ENCODE measurements at places on chromosomes 7 and 10. TPM values are rescaled to one million over a fixed set of nuclear protein-coding genes. Genes with fewer than 3 reads are reported as not detected.

Gene MYPN
- total RNA-seq = not detected

Gene ASZ1
- not detected for total RNA-seq

Gene HMX3
- total RNA-seq = not detected

Gene OGDH
- total RNA-seq = 65.3 TPM

Gene CALD1
- total RNA-seq = 219 TPM

Gene ADRA2A
- 1.9 TPM for total RNA-seq

Gene PRRT4
- total RNA-seq = 1.2 TPM

Gene SPAM1
- 0.28 TPM for total RNA-seq

Gene MCU
- total RNA-seq = 41.7 TPM

Gene STRIP2
- total RNA-seq = 1.4 TPM

Gene BTBD16
- 0.47 TPM for total RNA-seq

Gene MASTL
- total RNA-seq = 9.9 TPM

Gene BZW2
- total RNA-seq = 97.7 TPM

Gene GALNT17
- 4.3 TPM for total RNA-seq

Gene C10orf143
- total RNA-seq = 0.50 TPM

Gene PPP1R17
- total RNA-seq = not detected

Gene KLHDC10
- 25.1 TPM for total RNA-seq

GRCh38 chr10:110460111-110460809 lies 37.4 kb upstream of the DUSP5 start:
- DNase-seq = no peak

- no peak for DNase-seq
These were observed 18.2 kb downstream of the ADCY1 start for GRCh38 chr7:45592230-45592991.

DNA sequence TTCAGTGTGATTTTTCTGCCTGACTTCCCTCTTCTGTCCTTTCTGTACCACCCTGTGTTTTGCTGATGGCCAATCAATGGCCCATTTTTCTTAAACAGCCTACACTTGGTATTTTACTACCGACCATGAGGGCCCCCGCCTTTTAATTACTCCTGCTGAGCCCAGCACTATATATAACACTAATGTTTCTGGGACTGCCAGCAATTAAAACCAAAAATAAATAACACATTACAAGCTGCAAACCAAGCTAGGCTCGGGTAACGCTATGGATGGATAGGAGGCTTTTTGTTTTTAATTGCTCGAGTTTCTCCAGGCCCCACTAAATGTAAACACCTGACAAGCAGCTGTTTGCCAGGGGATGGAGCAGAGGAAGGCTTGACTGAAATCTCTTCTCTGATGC lies 915.4 kb upstream of the AUTS2 start:
- no peak for DNase-seq

DNA sequence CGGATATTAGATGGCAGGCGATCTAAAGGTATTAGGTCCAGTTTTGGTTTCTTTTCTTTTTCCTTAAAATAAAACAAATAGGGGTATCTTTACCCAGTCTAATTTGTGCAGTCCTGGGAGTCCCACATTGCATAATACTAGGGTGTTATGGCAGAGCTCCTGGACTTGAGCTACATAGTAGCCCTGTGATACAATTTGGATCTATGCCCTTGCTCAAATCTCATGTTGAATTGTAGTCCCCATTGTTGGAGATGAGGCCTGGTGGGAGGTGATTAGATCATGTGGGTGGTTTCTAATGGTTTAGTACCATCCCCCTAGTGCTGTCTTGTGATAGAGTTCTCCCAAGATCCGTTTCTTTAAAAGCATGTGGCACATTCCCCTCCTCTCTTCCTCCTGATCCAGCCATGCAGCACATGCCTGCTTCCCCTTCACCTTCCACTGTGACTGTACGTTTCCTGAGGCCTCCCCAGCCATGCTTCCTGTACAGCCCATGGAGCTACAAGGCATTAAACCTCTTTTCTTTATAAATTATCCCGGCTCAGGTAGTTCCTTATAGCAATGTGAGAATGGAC lies 141.9 kb downstream of the RPS24 start:
- DNase-seq = no peak

GRCh38 chr7:19249281-19249680 lies 104.1 kb upstream of the FERD3L start:
- no peak for DNase-seq

DNA sequence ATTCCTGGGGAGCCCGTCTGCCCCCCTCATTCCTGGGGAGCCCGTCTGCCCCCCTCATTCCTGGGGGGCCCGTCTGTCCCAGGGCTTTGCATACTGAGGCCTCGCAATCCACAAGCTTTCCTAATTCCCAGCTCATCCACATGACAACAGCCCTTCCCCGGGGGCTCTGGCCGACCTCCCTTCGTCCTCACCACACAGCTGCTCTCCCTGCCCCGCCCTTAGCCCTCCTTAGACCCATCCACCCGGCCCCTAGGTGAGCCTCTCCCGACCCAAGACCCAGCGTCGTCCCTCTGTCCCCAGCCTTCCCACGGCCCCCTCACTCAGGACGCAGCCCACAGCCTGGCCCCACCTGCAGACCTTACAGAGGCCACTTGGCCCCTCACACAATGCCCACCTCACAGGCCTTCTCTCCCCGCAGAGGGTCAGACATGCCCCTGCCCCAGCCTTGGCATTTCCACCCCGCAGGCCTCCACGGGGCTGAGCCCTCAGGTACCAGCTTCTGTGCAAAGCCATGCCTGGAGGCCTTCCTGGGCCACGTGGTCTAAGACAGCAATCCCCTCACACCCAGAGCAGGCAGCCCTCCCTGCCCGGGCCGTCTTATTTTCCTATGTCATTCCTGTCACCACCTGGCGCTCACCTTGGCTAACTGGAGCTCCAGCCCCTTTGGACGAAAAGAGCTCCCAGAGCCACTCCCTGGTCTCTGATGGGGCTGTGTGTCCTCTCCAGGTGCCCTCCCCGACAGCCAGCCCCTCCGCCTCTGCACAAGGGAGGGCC lies 3.5 kb upstream of the FAM20C start:
- no peak for DNase-seq

DNA sequence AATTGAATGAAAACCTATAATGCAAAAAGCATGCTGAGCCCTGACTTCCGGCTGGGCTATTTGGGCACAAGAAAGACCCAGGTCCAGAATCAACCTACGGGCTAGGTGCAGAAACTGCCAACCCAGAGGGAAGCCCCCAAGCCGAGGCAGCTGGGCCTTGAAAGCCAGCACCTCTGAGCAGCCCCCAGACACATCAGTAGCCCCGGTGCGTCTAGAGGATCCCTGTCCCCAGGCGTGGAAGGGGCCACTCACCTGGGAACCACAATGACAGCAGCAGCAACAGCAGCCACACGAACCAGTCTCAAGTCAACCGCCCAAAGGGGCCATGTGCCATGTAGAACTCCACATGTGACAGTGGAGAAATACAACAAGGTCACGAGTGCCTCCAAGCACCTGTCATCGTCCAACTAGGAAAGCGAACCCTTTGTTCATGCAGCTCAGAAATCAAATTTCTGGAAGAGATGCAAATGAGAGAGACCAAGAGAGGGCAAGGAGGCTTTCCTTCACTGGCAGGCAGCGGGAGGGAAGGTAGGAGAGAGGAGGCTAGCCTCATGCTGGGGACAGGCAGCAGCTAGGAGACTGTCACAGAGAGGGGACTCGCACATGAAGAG lies 57.5 kb upstream of the CHST15 start:
- DNase-seq = no peak

DNA sequence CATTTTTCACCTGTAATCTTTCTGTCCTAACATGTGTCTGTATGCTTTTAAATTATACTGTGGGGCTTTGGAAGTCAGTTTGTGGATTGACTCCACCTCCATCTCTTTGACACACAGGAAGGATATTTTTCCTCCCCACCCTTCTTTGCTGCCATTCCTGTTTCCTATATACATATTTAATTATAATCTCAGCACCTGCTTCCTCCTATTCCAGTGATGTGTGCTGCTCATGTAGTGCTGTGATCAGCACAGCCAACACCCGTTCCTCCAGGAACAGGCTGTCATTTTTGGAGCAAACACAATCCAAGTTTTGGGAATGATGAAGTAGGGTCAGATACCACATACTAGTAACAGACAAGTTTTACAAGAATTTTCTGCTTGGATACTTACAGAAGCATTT lies 135.0 kb upstream of the PRPS1L1 start:
- no peak for DNase-seq

DNA sequence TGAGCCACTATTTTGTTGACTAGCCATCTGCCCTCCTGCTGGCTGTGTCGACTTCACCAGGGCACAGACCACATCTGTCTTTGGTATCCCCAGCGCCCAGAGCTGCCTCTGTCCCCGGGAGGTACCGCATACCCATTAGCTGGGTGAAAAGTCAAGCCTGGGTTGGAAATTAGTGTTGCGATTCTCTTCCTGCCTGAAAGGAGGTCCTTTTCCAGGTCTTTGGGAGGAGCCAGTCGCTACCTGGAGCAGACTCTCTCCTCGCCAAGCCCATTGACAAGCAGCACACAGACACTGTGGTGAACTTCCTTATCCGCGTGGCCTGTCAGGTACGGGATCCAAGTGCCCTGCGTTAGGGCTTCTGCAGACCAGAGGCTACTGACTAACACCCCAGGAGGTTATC lies 79.4 kb downstream of the TRRAP start:
- DNase-seq = no peak

- no peak for DNase-seq
These were observed 21.2 kb downstream of the ITGB8 start for GRCh38 chr7:20351901-20352300.

DNA sequence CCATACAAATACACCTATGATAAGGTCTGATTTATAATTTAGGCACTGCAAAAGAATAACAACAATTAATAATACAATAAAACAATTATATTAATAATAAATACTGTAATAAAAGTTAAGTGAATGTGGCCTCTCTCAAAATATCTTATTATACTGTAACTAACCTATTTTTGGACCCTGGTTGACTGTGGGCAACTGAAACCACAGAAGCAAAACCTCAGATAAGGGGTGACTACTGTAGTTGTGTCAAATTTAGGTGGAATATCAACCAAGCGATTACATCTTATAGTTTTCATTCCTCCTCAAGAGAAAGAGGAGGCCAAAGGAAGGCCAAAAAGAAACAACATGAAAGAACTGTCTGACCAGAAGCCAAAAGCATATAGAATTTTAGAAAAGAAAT lies 103.9 kb downstream of the SKAP2 start:
- no peak for DNase-seq

DNA sequence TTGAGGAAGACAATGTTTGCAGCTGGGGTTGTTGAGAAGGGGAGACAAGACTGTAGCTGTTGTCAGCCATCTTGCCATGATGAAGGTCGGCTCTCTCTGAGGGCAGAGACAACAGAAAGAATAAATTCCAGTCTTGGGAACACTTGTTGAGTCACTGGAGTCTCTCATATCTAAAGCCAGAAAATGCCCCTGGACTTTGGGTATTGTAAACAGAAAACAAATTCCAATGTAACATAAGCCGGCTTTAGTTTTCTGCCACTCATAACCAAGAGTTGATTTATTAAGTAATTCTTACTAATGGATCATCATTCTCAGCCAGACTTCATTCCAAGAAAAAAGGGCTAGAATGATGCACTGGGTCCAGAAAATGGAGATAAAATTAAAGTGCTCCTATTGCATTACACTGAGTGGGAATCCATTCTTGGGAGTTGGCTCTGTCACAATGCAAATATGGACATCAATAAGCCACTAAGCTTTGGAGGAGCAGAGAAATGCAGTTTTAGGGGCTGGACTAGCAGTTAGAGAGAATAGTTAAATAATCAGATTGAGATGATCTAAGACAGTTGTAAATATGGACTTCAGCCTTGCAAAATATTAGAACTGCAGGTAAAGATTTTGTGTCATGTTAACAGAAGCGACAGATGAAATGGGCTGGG lies 78.9 kb downstream of the ADAM12 start:
- DNase-seq = no peak

DNA sequence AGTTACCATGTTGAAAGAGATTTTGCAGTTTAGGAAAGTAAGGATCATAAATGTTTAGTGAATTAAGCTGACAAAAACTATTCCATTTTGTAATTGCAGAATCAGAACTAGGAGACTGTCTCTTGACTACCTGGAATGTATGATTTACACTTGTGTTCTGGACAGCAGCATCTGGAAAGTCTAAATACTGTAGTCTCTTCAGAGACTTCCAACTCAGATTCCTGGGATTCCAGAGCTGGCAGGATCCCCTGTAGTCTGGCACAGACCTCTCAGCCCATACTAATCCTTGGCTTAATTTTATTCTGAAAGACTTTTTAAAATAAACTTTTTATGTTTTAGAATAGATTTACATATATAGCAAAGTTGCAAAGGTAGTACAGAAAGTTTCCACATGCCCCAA lies 452.7 kb downstream of the DPP6 start:
- no peak for DNase-seq

All from hepatocyte (in vitro differentiated cells).